DND-41 (cell line): ENCODE measurements at places on chromosomes 6 and 20.

- no peak for DNase-seq
- no peak overlapping the region for H3K27ac ChIP-seq
- H3K36me3 ChIP-seq, result no peaks in the 10 kb centered on the region
- no peak overlapping the region for H3K4me3 ChIP-seq
- H3K27me3 ChIP-seq, result no peaks in the 10 kb centered on the region
Observed at GRCh38 chr6:168117942-168118341, 38.9 kb upstream of the FRMD1 start.

GRCh38 chr6:158381214-158381613 lies 68.9 kb downstream of the TULP4 start:
- H3K36me3 ChIP-seq, result no peaks in the 10 kb centered on the region
- DNase-seq, result no peak
- no peak overlapping the region for H3K27ac ChIP-seq
- H3K4me1 ChIP-seq, result no peaks in the 10 kb centered on the region

DNA sequence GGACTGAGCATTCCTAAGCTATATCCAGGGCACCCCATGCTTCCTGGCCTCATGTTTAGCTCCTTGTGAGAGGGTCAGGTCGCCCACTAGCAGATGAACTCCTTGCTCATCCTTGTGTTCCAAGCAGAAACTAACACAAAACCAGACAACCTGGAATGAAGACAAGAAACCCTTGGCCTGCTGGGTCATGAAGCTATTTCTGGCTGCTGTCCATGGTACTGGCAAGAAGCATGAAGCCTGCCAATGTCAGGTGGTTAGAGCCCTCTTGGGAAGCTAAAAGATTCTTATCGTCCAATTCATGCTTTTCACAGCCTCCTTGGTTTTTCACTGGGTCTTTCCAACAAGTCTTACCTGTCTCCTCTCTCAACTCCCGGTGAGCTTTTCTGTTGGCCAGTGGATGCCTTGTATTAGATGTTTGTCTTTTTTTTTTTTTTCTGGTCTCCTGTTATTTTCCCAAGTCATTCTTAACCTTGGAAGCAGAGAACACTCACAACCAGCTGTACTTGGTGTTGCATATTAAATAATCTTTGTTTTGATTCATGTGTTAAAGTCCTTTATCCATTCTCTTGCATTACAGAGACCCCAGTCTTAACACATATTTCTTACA lies 180.3 kb downstream of the ANKRD60 start:
- no peaks in the 10 kb centered on the region for H3K4me1 ChIP-seq
- H3K4me3 ChIP-seq, result no peak overlapping the region
- peak; percentile 54 for DNase-seq
- no peaks in the 10 kb centered on the region for H3K27me3 ChIP-seq

GRCh38 chr6:141965016-141965545 lies 167.6 kb upstream of the GJE1 start:
- H3K27me3 ChIP-seq, result no peaks in the 10 kb centered on the region
- no peaks in the 10 kb centered on the region for H3K36me3 ChIP-seq

GRCh38 chr20:11687546-11688292 lies 230.0 kb upstream of the BTBD3 start:
- no peak overlapping the region for H3K27ac ChIP-seq
- H3K27me3 ChIP-seq, result no peaks in the 10 kb centered on the region
- no peaks in the 10 kb centered on the region for H3K4me1 ChIP-seq
- H3K36me3 ChIP-seq, result no peaks in the 10 kb centered on the region

- H3K4me3 ChIP-seq, result no peak overlapping the region
- no peaks in the 10 kb centered on the region for H3K36me3 ChIP-seq
- DNase-seq, result no peak
- H3K27me3 ChIP-seq, result no peaks in the 10 kb centered on the region
Observed at GRCh38 chr6:15058200-15059061, 187.4 kb upstream of the JARID2 start.

- H3K4me3 ChIP-seq, result no peak overlapping the region
- peaks cover 25% of the 10 kb centered on the region for H3K27me3 ChIP-seq
- DNase-seq, result no peak
- H3K36me3 ChIP-seq, result no peaks in the 10 kb centered on the region
Observed at GRCh38 chr20:16711661-16712258, 18.1 kb upstream of the SNRPB2 start.

GRCh38 chr6:52341561-52342260 lies 20.2 kb upstream of the PAQR8 start:
- no peaks in the 10 kb centered on the region for H3K36me3 ChIP-seq
- H3K4me3 ChIP-seq, result no peak overlapping the region
- H3K4me1 ChIP-seq, result peaks cover 9% of the 10 kb centered on the region

- no peaks in the 10 kb centered on the region for H3K4me1 ChIP-seq
- DNase-seq, result no peak
- H3K4me3 ChIP-seq, result no peak overlapping the region
- no peak overlapping the region for H3K27ac ChIP-seq
Observed at GRCh38 chr6:163008186-163008585, 280.4 kb downstream of the PACRG start.

GRCh38 chr6:140809694-140810101 lies 1323.0 kb upstream of the GJE1 start:
- H3K27me3 ChIP-seq, result no peaks in the 10 kb centered on the region
- no peak overlapping the region for H3K4me3 ChIP-seq
- H3K27ac ChIP-seq, result no peak overlapping the region
- H3K4me1 ChIP-seq, result no peaks in the 10 kb centered on the region
- H3K36me3 ChIP-seq, result no peaks in the 10 kb centered on the region
- peak; percentile 6 for DNase-seq

DNA sequence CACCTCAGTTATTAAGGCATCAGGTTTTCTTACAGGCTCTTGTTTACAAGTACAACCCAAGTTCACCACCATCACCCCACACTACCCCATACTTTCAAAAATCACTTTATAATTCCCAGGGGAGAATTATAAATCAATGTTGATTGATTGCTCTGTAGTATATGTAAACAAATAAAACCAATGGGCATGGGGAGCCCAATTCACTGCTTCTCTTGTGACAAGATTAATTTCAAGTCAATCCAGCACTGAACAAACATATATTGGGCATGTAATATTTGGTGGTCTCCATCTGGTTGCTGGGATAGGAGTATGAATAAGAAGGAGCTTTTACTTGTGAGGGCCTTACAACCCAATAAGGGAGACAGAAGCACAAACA lies 95.8 kb downstream of the CLVS2 start:
- no peaks in the 10 kb centered on the region for H3K36me3 ChIP-seq
- no peak for DNase-seq
- H3K4me1 ChIP-seq, result no peaks in the 10 kb centered on the region
- H3K27ac ChIP-seq, result no peak overlapping the region

DNA sequence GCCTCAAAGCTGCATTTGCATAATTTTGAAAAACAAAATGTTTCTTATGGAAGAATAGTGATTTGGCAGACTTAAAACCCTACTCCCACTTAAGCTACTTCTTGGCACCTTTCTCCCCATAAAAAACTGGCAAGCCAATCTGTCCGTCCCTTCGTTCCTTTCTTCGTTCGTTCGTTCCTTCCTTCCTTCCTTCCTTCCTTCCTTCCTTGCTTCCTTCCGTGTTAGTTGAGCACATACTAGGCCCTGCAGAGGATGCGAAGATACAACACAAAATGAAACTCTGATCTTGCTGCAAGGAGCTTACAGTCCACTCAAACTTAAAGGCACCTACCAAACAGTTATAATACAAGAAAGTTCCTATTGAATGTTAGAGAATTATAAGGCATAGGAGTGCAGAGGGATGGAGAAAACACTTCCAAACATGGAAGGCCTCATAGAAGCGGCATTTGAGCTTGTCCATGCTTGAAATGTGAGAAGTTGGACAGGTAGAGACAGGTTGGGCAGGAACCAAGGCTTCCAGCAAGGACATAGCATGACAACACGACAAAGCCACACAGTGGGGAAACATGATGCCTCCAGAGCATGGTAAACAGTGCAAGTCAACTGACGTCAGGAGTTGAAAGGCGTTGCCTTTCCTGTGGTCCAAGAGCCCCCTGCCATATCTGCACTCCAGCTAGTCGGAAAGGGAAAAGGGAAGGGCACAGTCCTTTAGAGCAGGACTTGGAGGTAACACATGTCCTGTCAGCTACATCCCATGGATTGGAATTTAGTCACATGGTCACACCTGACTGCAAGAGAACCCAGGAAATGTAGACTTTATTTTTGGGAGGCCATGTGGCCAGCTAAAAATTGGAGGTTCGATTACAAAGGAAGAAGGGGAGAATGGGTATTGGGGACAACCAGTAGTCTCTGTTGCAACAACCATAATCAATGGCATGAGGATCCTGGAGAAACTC lies 7.0 kb downstream of the PNPLA1 start:
- no peak overlapping the region for H3K27ac ChIP-seq
- H3K4me3 ChIP-seq, result no peak overlapping the region
- H3K36me3 ChIP-seq, result no peaks in the 10 kb centered on the region
- peaks cover 24% of the 10 kb centered on the region for H3K27me3 ChIP-seq
- no peak for DNase-seq

- no peaks in the 10 kb centered on the region for H3K4me1 ChIP-seq
- H3K4me3 ChIP-seq, result no peak overlapping the region
- no peak overlapping the region for H3K27ac ChIP-seq
- peak; percentile 34 for DNase-seq
Observed at GRCh38 chr6:42269553-42269952, 51.9 kb upstream of the MRPS10 start.

GRCh38 chr6:158237656-158238055 lies 69.5 kb downstream of the GTF2H5 start:
- H3K4me3 ChIP-seq, result no peak overlapping the region
- H3K27ac ChIP-seq, result no peak overlapping the region
- no peak for DNase-seq
- no peaks in the 10 kb centered on the region for H3K36me3 ChIP-seq

DNA sequence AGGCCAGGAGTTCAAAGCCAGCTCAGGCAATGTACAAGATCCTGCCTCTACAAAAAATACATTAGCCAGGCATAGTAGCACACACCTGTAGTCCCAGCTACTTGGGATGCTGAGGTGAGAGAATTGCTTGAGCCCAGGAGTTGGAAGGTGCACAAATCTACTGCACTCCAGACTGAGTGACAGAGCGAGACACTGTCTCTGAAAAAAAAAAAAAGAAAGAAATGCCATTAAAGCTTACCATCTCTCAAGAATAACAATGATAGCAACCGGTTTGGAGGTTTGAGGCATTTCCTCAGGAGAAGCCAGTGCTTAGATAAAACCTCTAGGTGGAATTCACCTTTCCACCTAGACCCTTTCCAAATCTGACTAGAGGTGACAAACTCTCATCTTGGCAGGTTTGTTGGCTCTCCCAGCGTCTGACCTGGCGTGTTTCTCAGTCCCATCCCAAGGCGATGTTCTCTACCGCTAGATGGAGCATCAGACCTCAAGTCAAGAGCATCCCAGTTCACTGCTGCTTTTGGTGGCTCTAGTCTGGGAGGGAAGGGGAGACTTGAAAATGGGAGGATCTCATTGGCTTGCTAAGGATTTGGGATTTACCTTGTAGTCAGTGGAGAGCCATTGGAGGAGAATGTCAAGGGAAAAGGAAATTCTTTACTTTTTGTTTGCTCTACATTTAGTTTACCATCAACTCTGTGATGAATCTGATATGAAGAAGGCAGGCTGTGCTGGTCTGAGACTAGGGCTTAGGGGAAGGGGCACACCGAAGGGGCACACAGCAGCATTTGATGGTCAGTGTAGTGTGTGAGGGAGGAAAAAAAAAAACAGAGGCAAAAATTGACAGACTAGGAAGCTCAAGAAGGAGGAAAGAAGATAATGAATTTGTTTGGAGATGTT lies 67.9 kb downstream of the NCOA7 start:
- DNase-seq, result no peak
- H3K4me3 ChIP-seq, result no peak overlapping the region
- no peaks in the 10 kb centered on the region for H3K4me1 ChIP-seq

DNA sequence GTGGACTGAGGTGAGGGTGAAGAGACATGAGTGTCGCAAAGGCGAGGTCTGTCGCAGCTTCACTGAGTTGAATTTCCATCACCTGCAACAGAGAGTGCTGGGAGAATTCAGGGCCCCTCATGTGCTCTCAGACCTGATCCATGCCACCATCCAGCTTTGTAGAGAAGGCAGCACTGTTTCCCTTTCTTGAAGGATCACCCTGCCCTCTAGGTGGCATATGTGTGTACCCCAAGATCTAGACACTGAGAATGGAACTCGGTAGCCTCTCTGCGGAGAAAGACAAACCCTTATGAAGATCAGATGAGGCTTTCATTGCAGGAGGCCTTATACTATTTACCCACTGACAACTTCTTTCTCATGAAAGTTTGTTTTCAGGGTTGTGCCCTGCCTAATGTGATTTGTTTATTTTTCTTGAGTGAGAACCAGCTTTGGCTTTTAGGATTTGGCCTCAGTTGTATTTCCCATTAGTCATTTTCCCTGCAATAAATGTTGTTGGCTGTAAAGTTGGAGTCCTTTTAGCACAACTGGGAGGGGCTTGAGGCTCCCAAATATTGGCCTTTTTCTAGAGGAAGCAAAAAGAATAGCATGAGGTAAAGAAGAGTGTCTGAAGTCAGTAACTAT lies 811.3 kb downstream of the DHX35 start:
- DNase-seq, result no peak
- no peaks in the 10 kb centered on the region for H3K4me1 ChIP-seq
- H3K36me3 ChIP-seq, result no peaks in the 10 kb centered on the region
- no peak overlapping the region for H3K27ac ChIP-seq
- H3K4me3 ChIP-seq, result no peak overlapping the region
- H3K27me3 ChIP-seq, result no peaks in the 10 kb centered on the region

- no peaks in the 10 kb centered on the region for H3K27me3 ChIP-seq
- DNase-seq, result no peak
- no peaks in the 10 kb centered on the region for H3K36me3 ChIP-seq
- H3K4me3 ChIP-seq, result no peak overlapping the region
- peaks cover 12% of the 10 kb centered on the region for H3K4me1 ChIP-seq
Observed at GRCh38 chr6:14079433-14079832, 38.1 kb upstream of the CD83 start.

- H3K36me3 ChIP-seq, result no peaks in the 10 kb centered on the region
- no peak overlapping the region for H3K27ac ChIP-seq
- H3K4me1 ChIP-seq, result peaks cover 24% of the 10 kb centered on the region
- peak; percentile 62 for DNase-seq
Observed at GRCh38 chr20:45998761-45999160, 9.9 kb upstream of the MMP9 start.

GRCh38 chr6:147279427-147279826 lies 75.2 kb downstream of the STXBP5 start:
- H3K27ac ChIP-seq, result no peak overlapping the region
- DNase-seq, result no peak
- no peak overlapping the region for H3K4me3 ChIP-seq
- H3K4me1 ChIP-seq, result no peaks in the 10 kb centered on the region
- H3K36me3 ChIP-seq, result no peaks in the 10 kb centered on the region; the same call in 1 of the 2 replicates

DNA sequence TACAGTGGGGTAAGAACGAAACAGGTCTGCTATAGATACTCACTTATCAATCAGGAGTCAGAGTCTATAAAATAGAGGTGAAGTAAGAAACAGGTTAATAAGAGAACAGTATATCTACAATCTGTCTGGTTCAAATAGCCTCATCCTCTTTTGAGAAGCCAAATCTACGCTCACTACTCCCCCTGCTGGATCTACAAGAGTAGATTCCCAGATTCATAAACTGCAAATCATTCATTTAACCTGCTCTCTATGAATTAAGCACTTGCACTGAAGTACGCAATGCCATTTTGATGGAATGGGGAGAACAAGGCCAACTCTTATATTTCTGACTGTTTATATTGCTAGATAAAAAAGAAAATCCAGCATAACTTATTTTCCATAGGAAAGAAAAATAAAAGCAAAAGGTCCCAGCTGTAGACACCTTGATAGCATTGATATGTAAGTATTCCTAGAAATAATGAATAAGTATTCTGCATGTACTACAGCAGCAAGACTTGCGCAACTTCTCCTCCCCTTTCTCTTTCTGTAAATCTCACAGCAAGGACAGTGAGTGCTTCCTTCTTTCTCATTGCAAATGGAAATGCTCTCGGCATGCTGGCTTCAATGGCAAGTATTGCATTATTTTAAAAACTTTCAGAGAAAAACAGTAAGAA lies 92.3 kb downstream of the RFX6 start:
- no peaks in the 10 kb centered on the region for H3K4me1 ChIP-seq
- H3K36me3 ChIP-seq, result no peaks in the 10 kb centered on the region
